ENCODE measurements at places on chromosomes 1 and 21.
A peak's percentile ranks its signal among the peaks of the same experiment; 100 is the strongest.

DNA sequence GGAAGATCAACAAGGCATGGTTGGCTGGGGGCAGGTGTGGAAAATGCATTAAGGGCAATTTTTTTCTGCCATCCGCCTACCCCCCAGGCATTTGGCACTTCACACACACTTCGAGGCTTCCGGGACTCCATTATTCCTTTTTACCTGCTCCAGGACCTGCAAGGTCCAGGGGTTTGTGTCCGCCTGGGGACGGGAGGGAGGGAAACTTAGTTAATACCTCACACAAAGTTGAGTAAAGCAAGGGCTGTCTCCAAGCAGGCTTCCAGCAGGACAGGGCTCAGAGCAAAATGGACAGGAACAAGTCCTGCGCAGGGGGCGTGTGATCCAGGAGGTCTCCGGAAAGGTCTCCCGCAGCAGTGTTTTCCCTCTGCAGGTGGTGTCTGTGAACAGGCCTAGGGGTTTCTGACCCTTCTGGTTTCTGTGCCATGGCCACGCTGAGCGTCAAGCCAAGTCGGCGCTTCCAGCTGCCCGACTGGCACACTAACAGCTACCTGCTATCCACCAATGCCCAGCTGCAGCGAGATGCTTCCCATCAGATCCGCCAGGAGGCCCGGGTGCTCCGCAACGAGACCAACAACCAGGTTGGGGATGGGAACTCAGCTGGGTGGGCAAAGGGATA, 712 bp downstream of the TEKT2 start:
- no peak for DNase-seq

- no peak for DNase-seq
Measured at GRCh38 chr1:238964631-238965030, 421.7 kb upstream of the CHRM3 start.

GRCh38 chr1:22131875-22132486, 10.9 kb downstream of the WNT4 start:
- DNase-seq, result peak; percentile 64

DNA sequence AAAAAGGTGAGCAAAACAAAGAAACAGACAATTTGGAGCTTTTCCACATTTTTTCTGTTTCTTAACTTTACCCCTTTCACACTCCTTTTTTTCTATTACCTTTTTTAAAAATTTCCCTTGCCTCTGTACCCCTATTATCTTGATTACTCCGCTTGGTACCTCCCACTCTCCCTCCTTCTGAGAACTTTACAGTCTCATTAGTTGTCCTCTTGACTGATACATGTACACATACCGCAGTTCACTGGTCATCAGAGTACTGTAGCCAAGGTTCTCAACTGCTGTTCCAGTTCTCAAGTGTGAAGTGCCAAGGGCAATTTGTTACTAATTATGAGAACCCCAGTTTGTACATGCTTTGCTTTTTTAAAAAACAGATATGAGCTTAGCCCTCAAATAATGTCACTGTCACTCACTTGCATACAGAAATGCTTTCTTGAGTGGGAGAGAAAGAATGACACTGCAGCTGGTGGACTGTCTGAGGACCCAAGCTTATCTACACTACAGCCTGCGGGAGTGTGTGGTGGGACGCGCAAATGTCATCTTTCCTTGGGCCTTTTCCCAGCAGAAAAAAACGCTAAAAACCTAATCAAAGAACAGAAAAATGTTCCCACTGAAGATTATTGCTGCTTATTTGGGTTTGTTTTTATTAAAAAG, 160.8 kb downstream of the DISP1 start:
- DNase-seq, result no peak

- DNase-seq, result peak; percentile 76
Measured at GRCh38 chr1:160083968-160084770, 2.8 kb downstream of the KCNJ9 start.

DNA sequence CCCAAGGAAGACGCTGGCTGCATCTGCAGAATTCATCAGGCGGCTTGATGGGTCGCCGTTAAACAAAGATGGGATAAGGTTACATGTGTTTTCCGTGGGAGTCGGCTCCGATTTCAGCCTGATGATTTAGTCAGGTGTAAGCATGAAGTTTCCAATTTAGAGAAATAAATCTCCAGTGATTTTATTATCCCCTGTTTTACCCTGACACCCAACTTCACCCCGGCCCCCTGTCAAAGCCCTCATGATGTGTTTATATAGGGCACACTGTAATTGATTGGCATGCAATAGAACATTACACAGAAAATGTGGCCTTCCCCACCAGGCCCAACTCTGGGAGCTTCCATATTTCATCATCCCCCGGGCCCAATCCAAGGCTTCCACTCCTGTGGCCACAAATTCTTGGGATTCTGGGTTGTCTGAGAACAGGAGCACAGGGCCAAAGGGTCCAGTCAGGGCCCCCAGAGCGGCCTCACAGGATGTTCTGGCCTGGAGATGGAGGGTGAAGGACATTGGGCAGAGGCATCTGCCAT, 72.5 kb downstream of the FOXD2 start:
- DNase-seq, result no peak

DNA sequence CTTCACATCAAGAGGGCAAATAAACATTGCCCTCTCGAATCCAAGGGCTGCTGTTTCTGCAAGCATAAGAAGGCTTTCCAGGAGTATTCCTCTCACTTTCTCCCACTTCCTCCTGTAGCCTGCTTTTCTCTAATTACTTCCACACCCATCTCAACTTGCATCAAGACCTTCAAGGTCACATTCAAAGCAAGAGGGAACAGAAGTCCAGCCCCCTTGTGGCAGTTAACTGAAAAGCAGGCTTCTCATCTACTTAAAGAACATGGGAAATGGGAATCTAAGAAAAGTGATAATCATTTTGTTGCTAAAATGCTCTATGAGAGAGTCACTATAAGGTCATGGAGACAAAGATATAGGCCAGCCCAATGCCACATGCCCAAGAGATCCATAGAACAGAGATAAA, 874.4 kb downstream of the KCNT2 start:
- DNase-seq, result no peak

- DNase-seq, result no peak
Measured at GRCh38 chr1:206094024-206094423, 23.2 kb downstream of the AVPR1B start.

- DNase-seq, result no peak
Measured at GRCh38 chr1:219650880-219651279, 38.0 kb upstream of the ZC3H11B start.

GRCh38 chr1:55535724-55536544, 320.8 kb upstream of the USP24 start:
- no peak for DNase-seq

DNA sequence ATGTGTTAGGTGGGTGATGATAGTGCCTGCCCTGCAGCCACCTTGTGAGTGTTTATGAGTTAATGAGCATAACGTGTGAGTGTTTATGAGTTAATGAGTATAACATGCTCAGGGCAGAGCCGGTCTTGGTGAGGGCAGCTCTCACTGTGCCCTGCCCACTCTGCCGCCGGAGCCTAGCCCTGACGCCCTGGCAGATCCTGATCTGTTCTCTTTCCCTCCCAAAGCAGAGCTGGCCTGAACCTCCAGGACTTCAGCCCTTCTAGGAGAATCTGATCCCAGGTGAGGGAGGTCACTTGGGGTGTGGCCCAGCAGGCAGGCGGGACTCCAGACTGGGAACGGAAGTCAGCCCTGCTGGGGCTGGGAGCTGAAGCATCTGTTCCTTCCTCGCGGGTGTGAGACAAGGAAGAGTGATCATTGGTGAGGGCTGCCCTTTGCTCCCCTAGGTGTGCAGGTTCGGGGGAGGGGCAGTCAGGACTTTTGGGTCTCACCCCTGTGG, 5.7 kb downstream of the FBLIM1 start:
- no peak for DNase-seq

- DNase-seq, result no peak
Measured at GRCh38 chr1:64873576-64873975, 92.8 kb downstream of the JAK1 start.

DNA sequence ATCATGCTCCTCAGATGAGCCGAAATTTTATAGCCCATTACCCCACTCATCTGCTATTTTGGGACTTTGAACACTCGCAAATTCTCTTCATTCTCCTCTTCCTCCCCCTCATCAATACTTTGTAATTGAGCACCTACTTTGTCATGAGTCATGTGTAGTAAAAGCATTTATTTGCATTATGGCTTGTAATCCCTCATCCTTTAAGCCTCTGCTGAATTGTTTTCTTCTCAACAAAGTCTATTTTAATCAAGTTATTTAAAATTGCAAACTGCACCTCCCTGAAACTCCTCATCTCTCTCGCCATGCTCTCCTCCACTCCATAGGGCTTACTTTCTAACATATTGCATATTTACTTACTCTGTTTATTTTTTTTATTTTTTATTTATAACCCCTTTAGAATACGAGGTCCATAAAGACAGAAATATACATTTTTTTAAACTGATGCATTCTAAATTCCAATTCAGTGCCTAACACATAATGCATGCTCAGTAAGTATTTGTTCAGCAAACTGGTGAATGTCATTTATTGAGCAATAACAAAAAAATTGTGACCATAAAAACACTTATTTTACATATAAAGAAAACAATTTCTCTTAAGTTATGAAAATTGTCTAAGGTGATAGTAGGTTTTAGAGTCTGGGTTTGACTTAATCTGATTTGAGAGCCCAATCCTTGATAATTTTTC, 161.7 kb downstream of the FASLG start:
- no peak for DNase-seq

DNA sequence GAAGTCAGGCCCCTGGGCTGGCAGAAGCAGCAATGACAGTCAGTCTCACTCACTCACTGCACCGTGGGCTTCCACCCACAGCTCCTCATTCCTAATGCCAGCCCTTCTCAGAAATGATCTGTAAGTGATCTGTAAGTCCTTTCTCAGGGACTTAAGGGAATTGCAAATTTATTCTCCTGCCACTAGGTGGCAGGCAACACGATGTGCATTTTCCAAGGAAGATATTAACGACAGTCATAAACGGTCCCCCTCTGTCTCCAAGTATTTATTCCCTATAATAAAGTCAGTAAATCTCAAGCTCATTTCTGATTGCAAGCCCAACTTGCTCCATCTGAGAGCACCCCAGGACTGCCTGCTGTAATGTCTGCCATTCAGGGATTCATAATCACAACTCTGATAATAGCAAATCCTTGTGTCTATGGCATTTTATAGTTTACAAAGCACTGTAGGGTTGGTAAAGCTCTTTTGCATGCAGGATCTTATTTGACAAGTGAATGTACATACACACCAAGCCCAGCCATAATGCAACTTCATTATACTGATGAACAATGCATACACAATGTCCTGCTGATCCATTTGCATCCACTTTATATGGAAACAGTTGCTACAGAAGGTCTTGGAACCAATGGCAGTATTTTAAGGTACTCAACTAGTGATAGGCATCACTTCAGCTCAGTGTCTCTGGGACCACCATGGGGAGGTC, 380.5 kb upstream of the CAMK1G start:
- no peak for DNase-seq

GRCh38 chr1:170741678-170742077, 77.7 kb downstream of the PRRX1 start:
- no peak for DNase-seq

DNA sequence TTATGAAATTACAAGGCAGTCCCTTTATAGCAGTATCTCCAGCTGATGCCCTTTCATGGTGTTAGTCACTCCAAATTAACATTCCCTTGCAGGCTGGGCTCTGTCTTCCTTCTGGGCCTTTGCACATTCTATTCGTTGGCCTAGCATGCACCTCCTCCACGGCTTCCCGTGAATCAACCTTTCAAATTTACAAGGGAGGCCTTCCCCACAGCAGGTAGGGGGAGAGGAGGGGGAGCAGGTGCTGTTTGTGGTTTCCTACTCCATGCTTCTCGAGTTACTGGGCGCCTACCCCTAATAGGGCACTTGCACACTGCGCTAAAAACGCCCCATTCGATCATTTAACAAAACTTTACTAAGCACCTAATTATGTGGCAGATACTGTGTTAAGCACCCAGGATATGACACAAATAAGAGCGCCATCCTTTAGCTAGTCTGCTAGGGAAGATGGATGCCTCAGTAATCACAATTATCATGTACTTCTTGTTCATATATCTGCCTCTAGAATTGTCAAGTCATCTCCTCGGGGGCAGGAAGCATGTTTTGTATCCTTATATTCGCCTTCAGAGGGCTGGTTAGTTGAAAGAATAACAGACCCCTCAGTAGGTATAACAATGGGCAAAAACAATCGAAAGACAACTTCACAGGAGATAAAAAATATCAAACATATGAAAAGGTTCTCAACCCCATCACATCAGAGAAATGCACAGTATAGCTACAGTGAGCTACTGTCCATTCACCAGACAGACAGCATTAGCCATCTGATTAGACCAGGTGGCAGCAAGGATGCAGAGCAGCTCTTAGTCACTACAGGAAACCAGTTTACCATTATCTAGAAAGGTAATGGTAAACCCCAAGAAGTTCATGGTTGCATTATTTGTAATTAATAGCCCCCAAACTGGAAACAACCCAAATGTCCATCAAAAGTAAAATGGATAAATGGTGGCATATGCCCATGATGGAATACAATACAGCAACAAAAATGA, 1.7 kb upstream of the ADAR start:
- peak; percentile 56 for DNase-seq

GRCh38 chr1:74145086-74145485, 52.9 kb downstream of the LRRIQ3 start:
- no peak for DNase-seq

- no peak for DNase-seq
Measured at GRCh38 chr1:161499099-161500039, 5.9 kb upstream of the FCGR2A start.

DNA sequence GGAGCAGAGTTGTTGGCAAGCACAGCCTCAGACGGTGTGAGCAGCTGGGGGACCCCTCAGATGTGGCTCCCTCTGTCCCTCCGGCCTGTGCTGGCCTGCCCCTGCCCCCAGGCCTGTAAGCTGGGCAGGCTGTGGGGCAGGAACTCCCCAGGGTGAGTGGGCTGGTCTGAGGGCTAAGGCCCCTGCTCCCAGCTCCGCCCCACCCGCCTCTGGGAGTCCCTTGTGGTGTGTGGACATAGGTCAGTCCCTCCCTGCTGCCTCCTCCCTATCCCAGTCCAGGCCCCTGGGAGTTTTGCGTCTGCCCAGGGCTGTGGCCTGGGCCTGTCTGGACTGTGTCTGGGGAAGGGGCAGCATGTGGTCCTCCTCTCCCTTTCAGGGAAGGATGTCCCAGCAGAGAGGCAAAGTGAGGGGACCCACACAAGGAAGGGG, 3.6 kb upstream of the VWA1 start:
- DNase-seq, result no peak

- no peak for DNase-seq
Measured at GRCh38 chr1:194339471-194339870, 1153.1 kb upstream of the B3GALT2 start.

DNA sequence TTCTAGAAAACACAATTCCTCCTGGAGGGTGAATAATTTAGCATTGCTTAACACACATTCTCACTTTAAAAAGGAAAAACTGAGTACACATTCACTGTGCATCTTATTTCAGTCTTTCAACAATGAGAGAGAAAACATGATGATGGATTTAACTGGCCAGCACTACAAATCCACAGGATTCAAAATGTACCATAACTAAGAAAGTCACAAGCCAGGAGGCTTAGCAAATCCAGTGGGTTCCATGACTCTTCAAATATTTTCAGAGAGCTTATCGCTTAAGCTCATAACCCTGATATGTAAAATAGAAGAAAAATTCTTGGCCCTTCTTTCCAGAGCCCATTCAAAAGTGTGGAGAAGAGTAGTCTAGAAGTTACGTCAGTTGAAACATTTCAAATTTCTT, 820.3 kb downstream of the LTN1 start:
- no peak for DNase-seq
